ENCODE measurements at places on chromosomes 11 and 22. TPM values are rescaled to one million over a fixed set of nuclear protein-coding genes. Genes with fewer than 3 reads are reported as not detected.

The LRP5 gene
- total RNA-seq: 79.4 TPM

GRCh38 chr22:47401592-47401898, 639.1 kb downstream of the TBC1D22A start:
- H3K27ac ChIP-seq: no peak overlapping the region
- H3K27me3 ChIP-seq: no peaks in the 10 kb centered on the region
- no peaks in the 10 kb centered on the region for H3K36me3 ChIP-seq
- H3K4me1 ChIP-seq: no peaks in the 10 kb centered on the region
- H3K4me3 ChIP-seq: no peak overlapping the region

- H3K4me1 ChIP-seq: peaks cover 37% of the 10 kb centered on the region
- H3K4me3 ChIP-seq: no peak overlapping the region
- peaks cover 21% of the 10 kb centered on the region for H3K36me3 ChIP-seq
Measured at GRCh38 chr11:68551223-68551622, 90.7 kb downstream of the PPP6R3 start.

DNA sequence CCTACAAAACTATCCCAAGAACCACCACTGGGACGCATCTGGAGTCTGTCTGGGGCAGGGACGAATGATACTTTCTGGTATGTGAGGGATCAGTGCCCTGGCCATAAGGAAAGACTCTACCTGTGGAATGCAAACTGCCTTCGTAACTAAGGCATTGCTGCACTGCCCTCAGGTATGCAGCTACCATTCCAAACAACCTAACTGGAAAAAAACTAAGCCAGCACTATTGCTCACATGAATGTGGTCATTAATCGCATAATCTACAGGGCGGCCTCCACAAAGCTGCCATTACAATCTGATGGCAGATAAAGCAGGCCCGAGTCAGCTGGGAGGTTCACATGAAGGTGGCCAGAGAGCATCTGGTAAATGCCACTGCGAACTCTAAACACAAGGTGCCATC, 3.9 kb downstream of the PACSIN2 start:
- H3K27ac ChIP-seq: peak overlapping the region; percentile 24
- H3K36me3 ChIP-seq: no peaks in the 10 kb centered on the region
- peaks cover 40% of the 10 kb centered on the region for H3K4me1 ChIP-seq
- H3K27me3 ChIP-seq: no peaks in the 10 kb centered on the region
- H3K4me3 ChIP-seq: no peak overlapping the region

GRCh38 chr11:94494126-94494680, 419 bp downstream of the ANKRD49 start:
- DNase-seq: no peak
- H3K4me3 ChIP-seq: peak overlapping the region; percentile 72
- peak overlapping the region; percentile 84 for H3K27ac ChIP-seq
- H3K36me3 ChIP-seq: peaks cover 40% of the 10 kb centered on the region

GRCh38 chr11:2807801-2808241, 77.8 kb downstream of the CDKN1C start:
- DNase-seq: peak; percentile 20
- peak overlapping the region; percentile 29 for H3K4me3 ChIP-seq
- H3K36me3 ChIP-seq: no peaks in the 10 kb centered on the region

DNA sequence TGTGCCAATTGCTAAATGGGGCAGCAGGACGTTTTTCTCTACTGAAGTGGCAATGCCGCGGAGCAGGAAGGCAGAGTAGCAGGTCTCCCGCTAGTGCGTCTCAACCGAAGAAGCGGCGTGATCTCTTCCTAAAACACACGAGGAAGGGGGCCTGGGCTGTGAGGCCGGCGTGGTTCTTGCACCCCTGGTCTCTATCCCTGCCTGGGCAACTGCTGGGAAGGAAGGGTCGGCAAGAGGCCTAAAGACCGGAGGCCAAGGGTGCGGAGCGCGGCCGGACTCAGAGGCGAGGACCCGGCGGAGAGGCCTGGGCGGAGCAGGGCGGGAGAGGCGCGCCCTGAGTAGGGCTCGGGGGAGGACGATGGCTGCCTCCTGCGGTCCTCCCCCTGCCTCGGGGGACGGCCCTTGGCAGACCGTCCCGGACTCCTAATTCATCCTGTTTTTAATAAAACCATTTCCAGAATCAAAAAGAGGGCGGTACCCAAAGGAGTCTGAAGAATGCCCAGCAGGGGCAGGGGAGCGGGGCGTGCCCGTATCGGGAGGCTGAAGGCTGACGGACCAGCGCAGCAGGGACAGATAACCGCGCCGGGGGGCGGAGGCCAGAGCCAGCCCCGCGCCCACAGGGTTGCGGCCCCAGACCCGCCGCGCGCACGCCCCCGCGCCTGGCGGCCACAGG, 572 bp upstream of the APLP2 start:
- peaks cover 40% of the 10 kb centered on the region for H3K4me1 ChIP-seq
- H3K36me3 ChIP-seq: no peaks in the 10 kb centered on the region
- DNase-seq: peak; percentile 94
- H3K4me3 ChIP-seq: peak overlapping the region; percentile 93
- H3K27me3 ChIP-seq: no peaks in the 10 kb centered on the region

GRCh38 chr11:37689951-37690350, 1091.9 kb upstream of the RAG2 start:
- H3K4me1 ChIP-seq: no peaks in the 10 kb centered on the region
- H3K27ac ChIP-seq: no peak overlapping the region
- no peaks in the 10 kb centered on the region for H3K27me3 ChIP-seq
- no peak overlapping the region for H3K4me3 ChIP-seq

GRCh38 chr11:126862664-126863243, 137.8 kb downstream of the KIRREL3 start:
- no peak for DNase-seq
- H3K36me3 ChIP-seq: no peaks in the 10 kb centered on the region
- no peak overlapping the region for H3K27ac ChIP-seq
- H3K27me3 ChIP-seq: no peaks in the 10 kb centered on the region

- no peaks in the 10 kb centered on the region for H3K4me1 ChIP-seq
- no peaks in the 10 kb centered on the region for H3K27me3 ChIP-seq
- no peak for DNase-seq
- H3K4me3 ChIP-seq: no peak overlapping the region
- H3K36me3 ChIP-seq: no peaks in the 10 kb centered on the region
Measured at GRCh38 chr11:60761436-60762190, 4.9 kb downstream of the MS4A15 start.

GRCh38 chr11:83681906-83682610, 395.9 kb upstream of the CCDC90B start:
- H3K4me3 ChIP-seq: no peak overlapping the region
- no peaks in the 10 kb centered on the region for H3K36me3 ChIP-seq
- no peaks in the 10 kb centered on the region for H3K27me3 ChIP-seq
- H3K4me1 ChIP-seq: no peaks in the 10 kb centered on the region
- no peak overlapping the region for H3K27ac ChIP-seq
- no peak for DNase-seq

All from upper lobe of left lung (tissue), 6 donors.